Sciatic nerve (tissue), 2 donors: ENCODE measurements at places on chromosomes 13 and 19. TPM values are rescaled to one million over a fixed set of nuclear protein-coding genes. Genes with fewer than 3 reads are reported as not detected.
A peak's percentile ranks its signal among the peaks of the same experiment; 100 is the strongest.

FCGBP gene
- total RNA-seq = 83.1 TPM

TMEM272 gene
- total RNA-seq = 0.71 TPM

FOXA3 gene
- not detected for total RNA-seq

CGB8 gene
- not detected for total RNA-seq

POLR1D gene
- 84.7 TPM for total RNA-seq

ZNF471 gene
- 22.2 TPM for total RNA-seq

DNA sequence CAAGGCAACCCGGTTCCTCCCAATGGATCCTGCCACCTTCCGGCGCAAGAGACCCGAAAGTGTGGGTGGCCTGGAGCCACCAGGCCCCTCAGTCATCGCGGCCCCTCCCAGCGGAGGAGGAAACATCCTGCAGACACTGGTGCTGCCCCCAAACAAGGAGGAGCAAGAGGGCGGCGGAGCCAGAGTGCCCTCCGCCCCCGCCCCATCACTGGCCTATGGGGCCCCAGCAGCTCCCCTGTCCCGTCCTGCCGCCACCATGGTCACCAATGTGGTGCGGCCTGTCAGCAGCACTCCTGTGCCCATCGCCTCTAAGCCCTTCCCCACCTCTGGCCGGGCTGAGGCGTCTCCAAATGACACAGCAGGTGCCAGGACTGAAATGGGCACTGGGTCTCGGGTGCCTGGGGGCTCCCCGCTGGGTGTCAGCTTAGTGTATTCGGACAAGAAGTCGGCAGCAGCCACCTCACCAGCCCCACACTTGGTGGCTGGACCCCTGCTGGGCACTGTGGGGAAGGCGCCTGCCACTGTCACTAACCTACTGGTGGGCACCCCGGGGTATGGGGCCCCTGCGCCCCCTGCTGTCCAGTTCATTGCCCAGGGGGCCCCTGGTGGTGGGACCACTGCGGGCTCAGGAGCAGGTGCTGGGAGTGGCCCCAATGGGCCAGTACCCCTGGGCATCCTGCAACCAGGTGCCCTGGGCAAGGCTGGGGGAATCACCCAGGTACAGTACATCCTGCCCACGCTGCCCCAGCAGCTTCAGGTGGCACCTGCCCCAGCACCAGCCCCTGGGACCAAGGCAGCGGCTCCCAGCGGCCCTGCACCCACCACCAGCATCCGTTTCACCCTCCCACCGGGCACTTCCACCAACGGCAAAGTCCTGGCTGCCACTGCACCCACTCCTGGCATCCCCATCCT, 11.2 kb upstream of the PRR19 start:
- DNase-seq = peak; percentile 66

GRCh38 chr19:16386619-16387240, 62.1 kb downstream of the KLF2 start:
- DNase-seq = peak; percentile 71

DNA sequence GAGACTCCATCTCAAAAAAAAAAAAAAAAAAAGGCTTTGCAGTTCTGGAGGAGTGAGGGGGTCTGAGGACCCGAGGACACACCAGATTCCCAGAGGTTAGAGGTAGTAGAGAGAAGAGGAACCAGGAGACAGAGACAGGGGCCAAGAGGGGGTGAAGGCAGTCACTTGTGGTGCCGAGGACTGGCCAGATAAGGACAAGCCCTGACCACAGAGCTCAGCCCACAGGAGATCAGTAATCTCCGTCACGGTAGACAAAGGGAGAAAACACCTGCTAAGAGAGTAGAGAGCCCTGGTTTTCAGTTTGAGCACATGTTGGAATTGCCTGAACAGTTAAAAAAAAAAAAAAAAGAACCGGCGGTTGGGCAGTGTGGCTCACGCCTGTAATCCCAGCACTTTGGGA, 1.7 kb upstream of the PRAM1 start:
- DNase-seq = no peak

DNA sequence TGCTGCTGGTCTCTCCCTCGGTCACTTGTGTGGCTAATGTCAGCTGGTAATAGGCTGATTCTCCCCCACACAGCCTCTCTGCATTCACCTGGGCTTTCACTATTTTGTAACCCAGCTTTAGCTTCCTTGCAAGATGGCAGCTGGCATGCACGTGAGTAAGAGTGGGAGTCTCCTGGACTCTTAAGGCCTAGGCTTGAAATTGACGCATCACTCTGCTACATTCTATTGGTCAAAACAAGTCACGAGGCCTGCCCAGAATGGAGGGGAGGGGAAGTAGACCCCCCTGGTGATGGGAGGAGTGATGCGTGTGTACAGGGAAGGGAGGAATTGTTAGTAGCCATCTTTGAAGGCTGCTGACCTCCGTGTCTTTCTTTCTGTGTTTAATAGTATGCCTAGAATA, 24.9 kb upstream of the PNMA8B start:
- no peak for DNase-seq

DNA sequence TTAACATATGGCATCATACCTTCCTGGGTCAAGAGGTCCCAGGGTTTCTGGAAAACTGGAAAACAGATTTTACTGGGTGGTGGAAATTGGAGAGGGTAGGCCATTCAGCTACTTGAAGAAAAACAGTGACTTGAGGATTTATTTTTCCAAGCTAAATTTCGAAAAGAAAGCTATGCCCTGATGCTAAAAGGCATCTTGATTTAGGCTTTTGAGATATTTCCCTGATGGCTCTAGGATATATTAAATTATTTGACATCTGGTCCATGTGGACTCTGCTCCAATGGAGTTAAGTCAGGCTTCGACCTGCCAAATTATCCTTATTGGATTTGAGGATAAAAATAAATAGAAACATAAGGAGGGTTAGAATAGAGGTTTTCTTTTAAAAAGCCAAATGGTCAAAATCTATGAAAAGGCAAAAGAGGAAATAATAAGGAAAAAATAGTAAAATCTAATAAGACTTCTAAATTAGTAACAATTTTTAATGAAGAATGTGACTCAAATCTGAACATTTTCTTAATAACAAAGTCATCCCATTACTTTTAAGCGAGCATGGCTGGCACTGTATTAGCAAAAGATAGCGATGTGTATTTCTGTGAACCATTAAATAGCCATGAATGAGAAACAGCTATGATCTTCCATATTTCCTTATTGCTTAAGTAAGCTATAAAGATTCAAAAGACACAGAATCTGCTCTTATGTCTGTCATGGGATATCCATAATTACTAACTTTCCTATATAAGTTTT, 190.0 kb upstream of the MIR17HG start:
- no peak for DNase-seq

GRCh38 chr19:52533901-52534300, 6.4 kb downstream of the ZNF808 start:
- no peak for DNase-seq
